ENCODE measurements at places on chromosomes 6 and 20.

GRCh38 chr6:89257781-89258180, 40.6 kb upstream of the GABRR1 start:
- no peak for DNase-seq

GRCh38 chr6:169589699-169590257, 112.1 kb downstream of the WDR27 start:
- peak; percentile 22 for DNase-seq

- peak; percentile 12 for DNase-seq
These were observed 100.8 kb upstream of the GPR6 start for GRCh38 chr6:109877028-109878004.

- DNase-seq, result no peak
These were observed 209.5 kb downstream of the MANEA start for GRCh38 chr6:95786802-95787201.

DNA sequence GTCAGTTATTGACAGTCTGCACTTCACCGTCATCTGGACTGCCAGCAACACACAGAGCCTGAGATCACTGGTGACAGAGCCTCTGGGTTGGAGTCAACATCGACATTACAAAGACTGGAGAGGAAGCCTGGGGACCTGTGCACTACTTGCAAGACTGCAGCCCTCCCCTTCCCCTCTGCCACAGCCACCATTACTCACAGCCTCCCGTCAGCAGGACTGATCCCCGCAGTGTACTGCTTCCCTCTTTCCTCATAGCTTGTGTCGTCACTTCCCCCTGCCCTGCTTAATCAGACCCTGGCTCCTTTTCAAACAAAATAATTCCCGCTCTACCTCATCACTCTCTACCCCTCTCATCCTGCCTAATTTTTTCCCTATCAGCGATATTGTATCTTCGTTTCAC, 235.5 kb upstream of the KCNQ5 start:
- no peak for DNase-seq

DNA sequence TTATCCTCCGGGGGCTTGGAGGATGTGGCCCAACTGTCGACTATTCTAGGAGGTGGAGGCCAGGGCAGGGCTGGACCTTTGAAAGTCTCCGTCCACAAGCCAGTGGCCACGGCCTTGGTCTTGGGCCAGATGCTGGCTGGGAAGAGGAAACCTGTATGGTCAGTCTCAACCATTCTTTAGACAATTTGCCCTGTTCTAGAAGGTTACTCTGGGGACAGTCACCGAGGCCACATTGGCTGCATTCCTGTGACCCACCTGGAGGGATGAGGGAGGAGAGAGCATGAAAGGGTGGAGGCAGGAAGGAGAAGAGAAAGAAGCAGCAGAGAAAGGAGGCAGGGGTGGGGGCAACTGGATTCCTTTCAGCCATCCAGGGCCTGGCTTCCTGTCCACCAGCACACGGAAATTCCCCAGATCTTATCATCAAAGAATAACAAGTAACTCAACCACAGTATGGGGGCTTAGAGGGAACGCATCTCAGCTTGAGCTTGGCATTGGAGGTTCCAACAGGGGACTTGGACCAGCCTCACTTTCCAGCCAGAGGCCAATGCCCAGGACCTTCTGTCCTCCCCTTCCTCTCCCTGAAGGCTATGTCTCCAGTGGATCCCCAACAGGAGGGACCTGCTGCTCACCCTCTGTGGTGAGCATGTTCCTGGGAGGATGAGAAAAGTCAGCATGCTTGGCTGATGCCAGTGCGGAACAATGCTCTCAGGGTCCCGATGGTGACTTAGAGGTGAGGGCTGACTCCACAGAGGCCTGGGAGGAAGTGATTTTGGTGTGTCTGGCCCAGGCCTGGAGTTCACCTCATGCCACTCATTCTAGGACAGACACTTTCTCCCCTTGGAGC, 30.4 kb downstream of the TGM2 start:
- peak; percentile 80 for DNase-seq

- DNase-seq, result no peak
These were observed 189.0 kb downstream of the ANKRD60 start for GRCh38 chr20:58039274-58040092.

DNA sequence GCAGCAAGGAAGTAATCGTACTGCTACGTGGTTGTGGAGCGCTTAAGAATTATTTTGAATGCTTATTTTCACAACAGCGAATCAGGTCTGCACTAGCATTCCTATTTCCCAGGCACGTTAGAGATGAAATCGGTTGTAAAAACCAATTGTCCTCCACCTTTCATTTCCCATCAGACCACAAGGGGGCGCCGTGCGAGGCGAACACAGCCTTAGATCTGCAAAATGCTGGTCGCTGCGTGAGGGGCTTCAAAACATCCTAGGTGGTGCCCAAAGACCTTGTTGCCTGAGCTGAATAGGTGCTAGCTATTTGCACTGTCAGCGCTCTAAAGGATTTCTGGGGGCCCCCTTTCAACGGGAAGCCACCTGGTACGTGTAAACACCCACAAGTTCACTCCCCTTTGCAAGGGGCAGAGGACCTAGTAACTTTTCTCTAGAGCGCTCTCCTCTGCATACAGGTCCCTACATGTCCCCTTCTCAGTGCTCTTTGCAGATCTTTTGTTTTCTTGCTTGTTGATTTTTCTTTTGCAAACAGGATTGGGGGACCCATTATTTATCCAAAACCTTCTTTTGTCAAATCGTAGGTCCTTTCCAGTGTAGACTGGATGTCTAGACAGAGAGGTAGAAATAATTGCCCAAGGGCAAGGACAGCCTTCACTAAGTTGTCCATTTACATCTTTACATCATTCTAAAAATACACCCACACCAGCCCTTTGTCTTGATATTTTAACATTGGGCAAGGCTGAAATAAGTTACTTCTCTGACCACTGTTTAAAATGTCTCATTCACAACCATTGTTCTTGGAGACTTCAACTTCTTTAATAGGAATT, 59.8 kb downstream of the NEDD9 start:
- peak; percentile 50 for DNase-seq

DNA sequence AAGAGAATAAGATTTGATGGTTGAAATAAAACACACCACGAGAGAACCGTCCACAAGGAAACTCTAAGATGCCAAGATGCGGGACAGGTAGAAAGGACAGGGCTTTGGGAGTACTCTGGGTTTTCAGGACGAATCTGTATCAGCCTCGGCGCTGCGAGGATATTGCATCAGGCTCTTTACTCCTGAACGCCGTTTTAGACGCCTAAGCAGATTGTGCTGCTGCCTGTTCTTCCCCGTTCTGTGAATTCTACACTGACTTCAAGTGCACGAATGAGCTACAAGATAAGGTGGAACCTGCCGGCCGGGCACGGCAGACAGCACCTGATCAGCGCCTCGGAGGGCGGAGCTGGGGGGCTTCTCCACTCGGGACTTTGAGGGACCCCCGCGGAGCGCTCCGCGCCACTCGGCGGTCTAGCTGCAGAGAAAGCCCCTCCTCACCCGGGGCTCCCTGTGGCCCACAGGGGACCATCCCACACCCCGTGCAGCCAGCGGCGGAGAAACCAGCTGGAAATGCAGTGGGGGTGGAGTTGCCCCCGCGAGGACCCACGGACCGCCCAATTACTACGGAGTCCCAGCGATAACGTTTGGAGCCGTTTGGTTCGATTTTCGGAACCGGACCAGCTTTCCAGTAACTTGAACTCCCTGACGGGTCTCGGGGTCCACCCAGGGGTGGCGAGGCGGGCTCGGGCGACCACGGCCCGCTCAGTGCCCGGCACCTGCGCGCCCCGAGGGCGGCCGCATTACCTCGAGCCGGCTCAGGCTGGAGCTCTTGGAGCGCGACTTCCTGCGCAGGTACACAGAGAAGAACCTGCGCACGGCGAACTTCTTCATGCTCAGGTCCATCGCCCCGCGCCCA, 646 bp downstream of the RPS6KA2 start:
- DNase-seq, result peak; percentile 61

DNA sequence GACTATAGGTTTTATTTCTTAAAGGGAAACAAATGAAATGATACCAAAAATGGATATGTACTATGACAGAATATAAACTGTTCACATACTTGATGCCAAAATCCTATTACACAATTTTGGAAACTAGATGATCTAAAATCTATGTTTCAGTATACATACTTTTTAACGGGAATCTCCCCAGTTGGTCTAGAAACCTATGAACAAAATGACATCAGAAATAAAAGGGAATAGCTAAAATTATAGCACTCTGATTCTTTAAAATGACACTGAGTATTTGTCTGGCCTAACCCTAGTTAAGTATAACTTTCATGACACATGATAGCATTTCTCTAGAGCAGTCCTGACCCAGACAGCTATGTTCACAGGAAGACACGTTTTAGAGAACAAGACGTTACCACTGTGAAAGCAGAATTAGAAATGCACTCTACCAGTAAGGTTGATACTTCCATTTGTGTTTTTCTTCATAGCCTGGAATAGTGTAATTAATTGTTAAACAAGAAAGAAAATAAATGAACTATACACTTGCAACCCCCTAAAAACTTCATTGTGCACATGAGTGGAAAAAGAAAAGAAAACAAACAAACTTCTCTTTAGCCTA, 3.3 kb downstream of the OSER1 start:
- no peak for DNase-seq

GRCh38 chr6:81455641-81456040, 296.8 kb downstream of the TENT5A start:
- no peak for DNase-seq

GRCh38 chr20:50762435-50763220, 31.2 kb downstream of the PARD6B start:
- no peak for DNase-seq

DNA sequence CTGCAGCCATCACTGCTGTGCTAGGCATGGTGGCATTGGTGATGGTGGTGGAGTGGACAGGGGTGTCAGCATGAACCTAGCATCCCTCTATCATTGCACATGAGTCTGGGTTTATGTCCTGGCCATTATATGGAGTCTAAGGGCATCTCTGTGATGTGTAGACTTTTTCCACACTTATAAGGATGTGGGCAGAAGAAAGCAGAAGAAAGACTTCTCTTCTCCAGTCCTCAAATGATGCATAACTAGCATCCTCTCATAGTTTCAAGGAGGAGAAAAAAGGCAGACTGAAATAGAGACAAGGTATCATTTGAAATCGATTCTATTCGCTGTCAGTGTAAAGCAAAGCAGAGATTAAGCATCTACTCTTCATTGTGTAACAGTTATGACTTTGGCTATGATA, 140.0 kb upstream of the ATXN1 start:
- no peak for DNase-seq

DNA sequence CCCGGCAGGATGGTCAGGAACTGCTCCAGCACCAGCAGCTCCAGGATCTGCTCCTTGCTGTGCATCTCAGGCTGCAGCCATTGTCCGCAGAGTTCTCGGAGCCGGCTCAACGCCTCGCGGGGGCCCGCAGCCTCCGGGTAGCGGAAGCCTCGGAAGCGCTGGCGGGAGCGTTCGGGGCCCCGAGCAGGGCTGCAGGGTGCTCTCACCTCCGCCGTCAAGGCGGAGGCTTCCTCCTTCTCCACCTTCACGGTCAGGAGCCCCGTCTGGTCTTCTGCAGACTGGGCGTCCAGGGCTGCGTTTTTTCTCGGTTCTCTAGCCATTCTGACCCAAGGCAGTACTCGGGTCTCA, 434 bp downstream of the ZKSCAN4 start:
- no peak for DNase-seq

GRCh38 chr6:87341899-87342298, 2.7 kb upstream of the C6orf163 start:
- no peak for DNase-seq

GRCh38 chr6:150752409-150752808, 113.1 kb upstream of the MTHFD1L start:
- no peak for DNase-seq

DNA sequence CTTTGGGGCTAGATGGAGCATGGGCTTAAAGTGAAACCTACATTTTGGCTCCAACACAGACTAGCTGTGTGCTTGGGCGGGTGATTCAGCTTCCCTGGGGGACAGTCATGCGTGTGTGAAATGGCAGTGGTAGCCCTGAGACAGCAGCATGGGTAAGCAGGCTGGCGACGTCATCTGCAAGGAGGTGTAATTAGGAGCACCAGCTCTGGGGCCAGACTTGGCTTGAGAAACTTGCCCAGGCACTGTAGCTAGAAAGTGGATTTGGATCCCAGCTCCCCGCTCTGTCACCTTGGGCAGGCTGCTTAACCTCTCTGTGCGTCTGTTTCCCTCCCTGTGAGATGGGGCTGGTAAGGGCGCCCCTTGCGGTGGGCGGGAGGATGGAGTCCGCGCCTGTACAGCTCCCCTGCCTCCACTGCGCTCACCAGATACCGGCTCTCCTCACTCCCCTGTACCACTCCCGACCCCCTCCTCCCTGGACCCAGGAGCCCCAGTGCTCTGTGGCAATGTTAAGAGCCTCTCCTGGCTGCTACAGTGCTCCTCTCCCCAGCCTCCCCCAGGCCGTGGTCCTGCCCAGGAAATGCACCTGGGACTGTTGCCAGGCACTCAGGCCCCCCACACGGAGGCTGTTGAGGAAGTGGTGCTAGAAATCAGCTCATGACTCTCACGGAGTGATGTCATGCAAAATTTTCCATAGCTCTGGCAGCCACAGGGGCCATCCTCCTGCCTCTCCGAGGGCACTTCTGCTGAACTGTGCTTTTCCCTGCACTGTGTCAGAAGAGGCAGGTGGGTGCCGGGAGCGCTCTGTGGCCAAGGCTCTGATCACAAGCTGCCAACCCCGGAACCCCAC, 44.6 kb downstream of the SYNJ2 start:
- peak; percentile 99 for DNase-seq

DNA sequence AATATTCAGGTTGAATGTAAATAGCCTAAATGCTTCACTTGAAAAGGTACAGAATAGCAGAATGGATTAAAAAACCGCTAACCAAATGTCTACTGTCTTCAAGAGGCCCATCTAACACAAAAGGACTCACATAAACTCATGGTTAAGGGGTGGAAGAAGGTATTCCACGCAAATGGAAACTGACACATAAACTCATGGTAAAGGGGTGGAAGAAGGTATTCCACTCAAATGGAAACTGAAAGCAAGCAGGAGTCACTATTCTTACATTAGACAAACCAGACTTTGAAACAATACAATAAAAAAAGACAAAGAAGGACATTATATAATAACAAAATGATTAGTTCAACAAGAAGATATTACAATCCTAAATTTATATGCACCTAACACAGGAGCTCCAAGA, 38.3 kb upstream of the PKIB start:
- DNase-seq, result no peak

- DNase-seq, result peak; percentile 78
These were observed 78.8 kb downstream of the CDS2 start for GRCh38 chr20:5205348-5206210.

DNA sequence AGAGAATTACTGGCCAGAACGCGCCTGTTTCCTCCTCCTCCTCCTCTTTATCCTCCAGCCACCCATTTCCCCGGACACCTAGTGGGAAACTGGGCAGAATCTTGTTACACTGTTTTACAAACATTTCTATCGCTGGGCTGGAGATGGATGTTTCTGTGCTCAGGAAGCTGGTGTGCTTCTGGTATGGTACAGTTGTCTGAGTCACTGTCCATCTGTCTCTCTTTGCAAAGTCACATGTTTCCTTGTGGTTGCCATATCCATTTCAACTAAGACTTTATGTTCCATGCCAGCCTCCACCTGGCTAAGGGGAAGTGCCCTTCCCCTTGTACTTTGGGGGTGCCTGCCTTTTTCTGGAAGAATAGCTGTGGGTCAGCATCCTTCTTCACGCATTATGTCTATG, 52.9 kb upstream of the SLC22A16 start:
- DNase-seq, result peak; percentile 87
